ENCODE measurements at places on chromosomes 7 and 10.

- DNase-seq: no peak
Observed at GRCh38 chr10:93193906-93194305, 120.2 kb downstream of the CYP26A1 start.

DNA sequence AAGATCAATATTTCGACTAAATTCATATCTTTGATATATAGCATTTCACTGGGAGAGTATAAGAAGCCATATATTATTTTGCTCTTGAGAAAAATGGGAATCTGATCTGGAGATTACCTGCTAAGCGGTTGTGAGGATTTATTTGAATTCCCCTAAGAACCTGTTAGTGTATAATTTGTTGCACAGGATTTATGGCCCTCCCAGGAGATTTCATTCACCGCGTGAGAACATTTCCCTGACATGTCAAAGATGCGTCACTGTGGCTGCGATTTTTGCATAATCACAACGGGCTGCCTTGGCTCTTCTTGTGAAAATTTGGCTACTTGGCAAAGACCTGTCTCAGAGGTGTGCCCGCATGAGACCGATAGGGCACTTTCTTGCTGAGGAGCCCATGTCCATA is 184.7 kb upstream of the PFKP start:
- DNase-seq: no peak

- no peak for DNase-seq
Observed at GRCh38 chr7:93036807-93037206, 81.0 kb downstream of the SAMD9 start.

DNA sequence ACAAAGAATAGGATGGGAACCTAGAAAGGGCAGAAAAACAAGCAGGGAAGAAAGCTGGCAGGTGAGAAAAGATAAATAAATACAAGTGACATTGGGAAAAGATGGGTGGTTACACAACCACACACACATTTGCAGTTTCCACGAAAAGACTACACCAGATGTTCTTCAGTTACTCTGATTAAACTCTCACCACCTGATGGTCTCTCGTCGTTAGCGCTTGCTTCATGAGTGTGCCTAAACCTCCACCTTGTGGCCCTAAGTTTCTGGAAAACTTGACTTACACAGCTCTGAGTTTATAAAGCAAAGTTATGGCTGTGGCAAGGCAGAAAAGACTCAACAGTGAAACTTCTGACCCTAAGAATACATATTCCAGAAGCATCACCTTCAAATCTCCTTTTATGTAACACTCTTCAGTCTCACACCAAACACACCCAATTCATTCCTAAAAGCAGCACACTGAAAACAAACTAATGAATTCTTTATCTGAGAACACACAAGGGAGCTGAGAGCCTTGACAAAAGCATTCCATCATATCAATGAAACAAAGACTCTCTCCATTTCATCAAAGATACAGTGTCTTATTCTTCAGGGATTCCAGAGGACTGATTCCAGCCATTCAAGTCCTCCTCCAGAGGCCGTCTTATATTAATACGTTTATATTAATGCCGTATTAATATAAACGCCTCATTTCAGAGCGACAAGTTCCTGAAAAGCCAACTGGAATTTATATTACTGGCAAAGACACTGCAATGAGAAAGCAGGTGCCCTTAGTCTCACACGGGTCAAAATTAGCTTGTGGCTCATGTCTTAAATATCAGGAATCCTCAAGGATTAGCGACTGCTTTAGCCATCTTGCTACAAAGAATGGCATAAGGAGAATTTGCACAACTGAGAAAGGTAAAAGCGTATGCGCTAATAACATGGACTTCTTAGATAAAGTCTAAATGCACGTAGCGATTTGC is 77.6 kb downstream of the RNF216 start:
- no peak for DNase-seq

- DNase-seq: no peak
Observed at GRCh38 chr7:45543473-45543872, 30.7 kb upstream of the ADCY1 start.

DNA sequence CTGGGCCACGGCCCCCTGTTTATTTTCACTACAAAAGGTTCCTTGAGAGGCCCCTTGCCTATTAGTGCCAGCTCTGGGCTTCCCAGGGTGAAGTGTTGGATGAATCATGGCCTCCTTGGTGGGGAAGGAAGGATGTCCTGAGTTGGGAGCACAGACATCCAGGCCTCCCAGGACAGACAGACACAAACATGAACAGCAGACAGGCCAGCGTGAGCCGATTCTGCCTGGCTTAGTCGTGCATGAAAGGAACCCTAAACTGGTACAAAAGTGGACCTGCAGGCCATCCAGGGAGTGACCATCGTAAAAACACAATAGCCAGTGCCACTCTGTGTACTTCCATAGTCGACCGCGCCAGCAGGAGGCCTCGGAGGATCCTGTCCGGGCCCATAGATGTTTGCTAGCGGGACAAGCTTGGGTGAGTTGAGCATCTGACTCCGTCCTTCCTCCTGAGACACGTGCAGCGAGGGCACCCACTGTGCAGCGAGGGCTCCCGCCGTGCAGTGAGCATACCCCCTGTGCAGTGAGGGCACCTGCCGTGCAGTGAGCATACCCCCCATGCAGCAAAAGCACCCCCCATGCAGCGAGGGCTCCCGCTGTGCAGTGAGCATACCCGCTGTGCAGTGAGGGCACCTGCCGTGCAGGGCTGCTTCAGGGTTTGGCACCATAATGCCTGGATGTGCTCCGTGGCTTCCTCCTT is 51.3 kb upstream of the PRKAR1B start:
- no peak for DNase-seq
